ENCODE measurements at places on chromosomes 5 and 9.
A peak's percentile ranks its signal among the peaks of the same experiment; 100 is the strongest.

GRCh38 chr5:95284572-95285408 is at the start of gene MCTP1:
MCTP1 (minus strand) TSS chr5:95285094.
- no peak for DNase-seq

DNA sequence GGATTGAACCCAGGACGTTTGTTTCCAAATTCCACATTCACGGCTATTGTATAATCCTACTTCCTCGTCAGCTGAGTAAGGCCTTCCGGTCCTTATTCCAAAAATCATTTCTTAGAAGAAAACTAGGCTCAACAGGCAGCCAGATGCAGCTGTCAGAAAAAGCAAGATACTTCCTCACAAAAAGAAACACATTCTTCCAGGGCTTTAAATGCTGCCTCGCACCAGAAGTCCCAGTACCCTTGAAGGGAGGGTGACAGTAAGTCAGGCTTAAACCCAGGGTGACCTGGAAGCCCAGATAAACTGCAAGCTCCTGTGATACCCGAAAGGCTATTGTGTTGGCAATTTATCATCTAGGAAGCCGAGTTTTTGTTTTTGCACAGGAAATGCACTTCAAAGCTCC is 414.0 kb downstream of the NFIB start:
- DNase-seq: no peak

DNA sequence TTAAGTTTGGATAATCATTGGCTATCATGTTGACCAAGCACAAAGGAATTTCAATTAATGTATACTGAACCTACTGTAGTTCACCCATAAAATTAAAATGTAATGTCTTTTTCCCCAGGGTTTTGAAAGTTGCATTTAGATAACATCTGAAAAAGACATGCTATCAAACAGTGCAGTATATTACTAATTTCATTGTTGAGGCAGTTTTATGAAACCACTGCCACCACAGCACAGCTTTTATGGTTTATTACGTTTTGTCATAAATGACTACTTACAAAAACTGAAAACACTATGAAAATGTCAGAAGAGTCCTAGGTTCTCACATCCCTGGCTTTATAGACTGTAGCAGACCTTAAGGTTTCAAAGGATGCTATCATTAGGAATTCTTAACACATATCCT is 32.0 kb upstream of the HAPLN1 start:
- no peak for DNase-seq

DNA sequence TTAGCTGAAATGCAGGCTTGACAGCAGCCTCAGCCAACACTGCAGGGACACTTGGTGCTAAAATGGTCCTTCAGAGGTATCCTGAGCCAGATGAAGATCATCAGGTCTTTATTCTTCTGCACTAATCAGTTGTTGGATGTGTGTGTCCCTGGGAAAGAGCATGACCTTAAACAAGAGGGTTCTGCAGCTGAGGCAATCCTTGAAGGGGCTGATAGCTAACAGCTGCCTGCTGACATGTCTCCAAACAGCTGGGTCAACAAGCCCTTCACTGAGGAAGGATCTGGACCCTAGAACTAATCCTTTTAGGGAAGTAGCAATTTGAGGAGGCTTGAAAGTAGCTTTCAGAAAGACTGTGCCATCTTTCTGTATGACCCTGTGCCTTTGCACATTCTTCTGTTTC is 376.3 kb upstream of the ACTBL2 start:
- no peak for DNase-seq

GRCh38 chr9:74281674-74282073 is 215.5 kb upstream of the RORB start:
- no peak for DNase-seq

- no peak for DNase-seq
Observed at GRCh38 chr9:96217294-96217707, 84.7 kb downstream of the HSD17B3 start.

- DNase-seq: peak; percentile 51
Observed at GRCh38 chr5:14809369-14810155, 62.0 kb downstream of the ANKH start.

DNA sequence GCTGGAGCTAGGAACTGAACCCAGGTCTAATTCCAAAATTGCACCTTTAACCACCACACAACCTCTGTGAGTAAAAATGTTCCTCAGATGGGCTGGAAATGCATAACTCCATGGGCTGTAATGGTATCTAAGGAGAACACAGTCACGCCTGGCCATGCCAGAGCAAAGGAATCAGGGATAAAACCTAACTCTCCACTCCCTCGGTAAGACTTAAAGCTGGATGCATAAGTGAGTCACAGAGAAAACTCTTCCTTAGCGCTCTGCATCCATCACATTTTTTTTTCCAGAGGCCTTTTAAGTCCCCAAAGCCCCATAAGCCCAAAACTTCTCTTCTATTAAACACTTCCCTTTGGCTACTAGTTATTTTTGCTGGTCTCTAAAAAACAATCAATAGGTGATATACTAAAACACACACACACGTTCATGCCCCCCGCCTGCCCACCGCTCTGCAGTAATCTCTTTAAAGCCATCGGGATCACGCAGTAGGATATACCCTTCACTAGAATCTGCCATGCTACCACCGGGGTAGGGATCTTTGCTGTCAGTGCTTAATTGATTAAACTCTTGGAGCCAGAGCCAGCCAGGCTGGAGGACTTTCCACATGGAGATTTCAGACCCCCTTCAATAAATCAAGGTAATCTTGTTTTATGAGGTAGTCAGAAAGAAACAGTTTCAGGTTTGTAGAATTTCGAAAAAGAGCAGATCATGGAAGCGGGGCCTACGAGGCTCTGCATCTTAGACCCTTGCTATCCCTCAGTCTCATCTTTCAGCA is 212.9 kb downstream of the MAPKAP1 start:
- DNase-seq: no peak

Measured in T-helper 9 cell (primary cell).